Adrenal gland (tissue), 19 donors: ENCODE measurements at places on chromosomes 1 and 21.
A peak's percentile ranks its signal among the peaks of the same experiment; 100 is the strongest.

- DNase-seq = no peak
- H3K4me3 ChIP-seq = no peak overlapping the region
- H3K36me3 ChIP-seq = no peaks in the 10 kb centered on the region
- H3K27ac ChIP-seq = no peak overlapping the region
Observed at GRCh38 chr1:200427744-200428143, 17.9 kb upstream of the ZNF281 start.

DNA sequence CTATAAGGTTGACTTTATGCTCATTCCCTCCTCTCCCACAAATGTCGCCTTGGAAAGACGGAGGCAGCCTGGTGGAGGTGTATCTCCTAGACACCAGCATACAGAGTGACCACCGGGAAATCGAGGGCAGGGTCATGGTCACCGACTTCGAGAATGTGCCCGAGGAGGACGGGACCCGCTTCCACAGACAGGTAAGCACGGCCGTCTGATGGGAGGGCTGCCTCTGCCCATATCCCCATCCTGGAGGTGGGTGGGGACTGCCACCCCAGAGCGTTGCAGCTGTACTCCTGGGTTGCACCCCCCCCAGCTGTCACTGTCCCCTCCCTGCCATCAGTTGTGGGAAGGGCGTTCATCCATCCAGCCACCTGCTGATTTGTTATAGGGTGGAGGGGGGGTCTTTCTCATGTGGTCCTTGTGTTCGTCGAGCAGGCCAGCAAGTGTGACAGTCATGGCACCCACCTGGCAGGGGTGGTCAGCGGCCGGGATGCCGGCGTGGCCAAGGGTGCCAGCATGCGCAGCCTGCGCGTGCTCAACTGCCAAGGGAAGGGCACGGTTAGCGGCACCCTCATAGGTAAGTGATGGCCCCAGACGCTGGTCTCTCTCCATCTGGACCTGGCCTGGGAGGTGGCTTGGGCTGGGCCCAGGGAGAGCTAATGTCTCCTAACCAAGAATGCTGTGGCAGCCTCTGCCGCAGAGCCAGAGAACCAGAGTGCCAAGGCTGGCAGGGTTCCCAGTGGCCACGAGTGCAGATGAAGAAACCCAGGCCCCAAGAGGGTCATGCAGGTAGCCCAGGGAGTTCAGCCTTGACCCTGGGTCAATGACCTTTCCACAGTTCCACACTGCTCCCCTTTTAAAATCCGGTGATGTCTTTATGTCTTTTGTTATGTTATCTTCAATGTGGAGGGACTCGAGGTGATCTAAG, 13.1 kb downstream of the PCSK9 start:
- H3K27ac ChIP-seq = no peak overlapping the region
- peak; percentile 78 for DNase-seq
- H3K4me1 ChIP-seq = peaks cover 12% of the 10 kb centered on the region
- H3K27me3 ChIP-seq = no peaks in the 10 kb centered on the region

GRCh38 chr21:45617021-45617921, 26.3 kb upstream of the PCBP3 start:
- H3K4me3 ChIP-seq = no peak overlapping the region
- H3K27ac ChIP-seq = no peak overlapping the region
- H3K4me1 ChIP-seq = peaks cover 7% of the 10 kb centered on the region

GRCh38 chr1:109040989-109041620, 797 bp downstream of the WDR47 start:
- H3K36me3 ChIP-seq = no peaks in the 10 kb centered on the region
- H3K27me3 ChIP-seq = no peaks in the 10 kb centered on the region
- DNase-seq = peak; percentile 16
- H3K4me1 ChIP-seq = peaks cover 15% of the 10 kb centered on the region

DNA sequence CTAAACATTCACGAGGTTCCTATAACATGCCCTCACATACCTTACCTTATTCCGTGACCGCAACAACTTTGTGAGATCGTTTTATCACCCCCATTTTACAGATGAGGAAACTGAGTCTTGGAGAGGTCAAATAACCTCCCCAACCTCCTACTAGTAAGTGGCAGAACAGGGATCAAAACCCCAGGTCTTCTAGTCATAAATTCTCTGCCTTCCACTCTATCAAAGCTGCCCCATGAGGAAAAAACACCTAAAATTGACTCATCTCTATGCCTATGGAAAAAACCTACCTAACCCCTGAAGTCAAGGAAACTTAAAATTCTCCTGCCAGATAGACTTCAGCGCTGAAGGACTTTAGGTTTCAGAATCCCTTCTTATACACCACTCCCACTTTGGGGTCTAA, 69.5 kb upstream of the ERRFI1 start:
- no peak overlapping the region for H3K4me3 ChIP-seq
- peaks cover 37% of the 10 kb centered on the region for H3K4me1 ChIP-seq
- H3K27me3 ChIP-seq = no peaks in the 10 kb centered on the region
- no peak overlapping the region for H3K27ac ChIP-seq
- DNase-seq = no peak
- H3K36me3 ChIP-seq = no peaks in the 10 kb centered on the region

DNA sequence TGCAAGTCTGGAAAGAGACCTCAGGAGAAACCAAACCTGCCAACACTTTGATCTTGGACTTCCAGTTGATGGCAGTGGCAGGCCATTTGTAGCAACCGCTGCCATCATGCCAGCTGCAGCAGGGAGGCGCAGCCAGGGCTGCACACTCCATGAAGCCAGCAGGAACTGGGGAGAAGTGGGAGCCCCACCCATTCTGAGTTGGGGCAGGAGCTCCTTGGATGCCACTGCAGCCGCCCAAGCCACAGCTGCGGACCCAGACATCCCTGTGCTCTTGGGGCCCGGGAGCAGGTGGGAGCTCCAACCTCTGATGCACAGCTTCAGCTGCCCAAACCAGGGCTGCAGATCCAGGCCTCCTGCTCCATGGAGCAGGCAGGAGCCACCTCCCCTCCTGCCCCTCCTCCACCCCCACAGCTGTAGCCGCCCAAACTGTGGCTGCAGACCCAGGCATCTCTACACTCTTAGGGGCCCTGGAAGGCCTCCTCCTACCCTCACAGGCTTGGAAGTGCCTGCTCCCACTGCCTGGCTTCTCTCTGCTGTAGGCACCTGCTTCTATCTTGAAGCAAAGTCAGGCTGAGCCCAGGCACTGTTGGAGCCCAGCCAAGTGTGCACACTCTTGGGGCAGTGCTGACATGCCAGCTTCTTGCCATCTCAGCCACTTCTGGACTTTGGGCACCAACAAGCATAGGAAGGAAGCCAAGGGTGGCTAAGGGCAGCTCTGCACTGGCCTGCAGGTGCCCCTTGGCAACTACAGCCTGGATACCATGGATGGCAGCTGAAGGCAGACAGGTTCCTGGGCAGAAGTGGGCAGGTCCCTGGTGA, 20.0 kb upstream of the DISP1 start:
- no peaks in the 10 kb centered on the region for H3K27me3 ChIP-seq
- DNase-seq = no peak
- H3K4me1 ChIP-seq = peaks cover 5% of the 10 kb centered on the region
- H3K4me3 ChIP-seq = no peak overlapping the region
- no peaks in the 10 kb centered on the region for H3K36me3 ChIP-seq

- peak overlapping the region; percentile 53 for H3K27ac ChIP-seq
- no peak overlapping the region for H3K4me3 ChIP-seq
- H3K4me1 ChIP-seq = peaks cover 46% of the 10 kb centered on the region
- no peaks in the 10 kb centered on the region for H3K27me3 ChIP-seq
- no peaks in the 10 kb centered on the region for H3K36me3 ChIP-seq
Observed at GRCh38 chr1:225828706-225829345, 18.9 kb downstream of the EPHX1 start.

DNA sequence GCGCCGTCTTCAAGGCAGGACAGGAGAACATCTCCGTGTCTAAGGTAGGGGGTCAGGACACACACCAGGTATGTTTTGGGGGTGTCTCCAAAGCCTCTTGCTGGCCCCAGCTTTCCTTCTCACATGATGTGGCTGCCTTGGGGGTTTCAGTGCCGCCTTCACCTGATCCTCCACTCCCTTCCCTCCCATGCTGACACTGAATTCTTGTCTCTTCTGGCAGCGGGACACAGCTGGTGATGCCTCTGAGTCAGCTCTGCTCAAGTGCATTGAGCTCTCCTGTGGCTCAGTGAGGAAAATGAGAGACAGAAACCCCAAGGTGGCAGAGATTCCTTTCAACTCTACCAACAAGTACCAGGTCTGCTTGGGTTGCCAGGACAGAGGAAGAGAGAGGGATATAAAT, 13.5 kb downstream of the ATP1A2 start:
- H3K4me3 ChIP-seq = no peak overlapping the region
- peaks cover 6% of the 10 kb centered on the region for H3K4me1 ChIP-seq
- no peaks in the 10 kb centered on the region for H3K36me3 ChIP-seq
- no peak overlapping the region for H3K27ac ChIP-seq
- H3K27me3 ChIP-seq = no peaks in the 10 kb centered on the region

GRCh38 chr1:31669786-31670592, 25.3 kb upstream of the PEF1 start:
- H3K27ac ChIP-seq = peak overlapping the region; percentile 35
- H3K27me3 ChIP-seq = no peaks in the 10 kb centered on the region
- no peaks in the 10 kb centered on the region for H3K36me3 ChIP-seq
- H3K4me3 ChIP-seq = no peak overlapping the region
- DNase-seq = peak; percentile 89

DNA sequence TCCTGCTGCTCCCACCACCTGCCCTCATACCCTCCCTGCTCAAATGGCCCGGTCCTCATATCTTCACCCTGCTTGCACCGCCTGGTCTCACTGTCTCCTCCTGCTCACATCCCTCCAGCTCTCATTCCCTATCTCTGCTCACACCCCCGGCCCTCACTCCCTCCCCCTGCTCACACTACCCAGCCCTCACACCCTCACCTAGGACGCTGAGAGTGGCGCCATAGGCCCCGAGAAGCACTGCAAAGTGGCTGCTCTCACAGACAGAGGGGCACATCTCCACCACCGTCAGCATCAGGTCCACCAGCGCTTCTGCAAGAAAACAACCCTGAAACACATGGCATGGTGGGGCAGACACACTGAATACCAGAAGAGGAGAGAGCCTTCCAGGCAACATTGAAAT, 38.6 kb downstream of the MRAP start:
- H3K27me3 ChIP-seq = no peaks in the 10 kb centered on the region
- no peaks in the 10 kb centered on the region for H3K4me1 ChIP-seq
- H3K27ac ChIP-seq = no peak overlapping the region
- H3K4me3 ChIP-seq = no peak overlapping the region
- no peaks in the 10 kb centered on the region for H3K36me3 ChIP-seq

DNA sequence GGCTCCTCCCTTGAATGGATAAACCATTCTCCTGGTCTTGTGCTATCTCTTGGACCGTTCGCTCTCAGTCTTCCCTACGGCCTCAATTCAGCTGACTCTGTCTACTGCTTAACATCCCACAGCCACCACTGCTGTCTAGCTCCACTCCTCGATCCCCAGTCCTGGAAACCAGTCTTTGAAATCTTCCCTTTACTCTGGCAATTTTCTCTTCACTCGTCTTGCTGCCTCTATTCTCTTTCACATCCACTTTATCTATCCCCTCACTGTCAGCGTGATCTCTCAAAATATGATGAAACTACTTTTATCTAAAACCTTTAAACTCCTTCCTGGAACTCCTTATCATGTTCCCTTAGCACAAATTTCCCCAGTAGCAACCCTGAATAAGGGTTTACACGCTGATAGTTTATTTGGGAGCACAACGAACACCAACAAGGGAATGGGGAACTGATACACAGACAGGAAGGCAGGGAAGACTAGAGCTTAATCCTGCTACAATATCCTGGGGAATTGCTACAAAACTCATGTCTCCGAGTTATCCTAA, 131.6 kb upstream of the SAMSN1 start:
- H3K4me3 ChIP-seq = no peak overlapping the region
- no peaks in the 10 kb centered on the region for H3K27me3 ChIP-seq
- H3K27ac ChIP-seq = no peak overlapping the region
- H3K36me3 ChIP-seq = no peaks in the 10 kb centered on the region
- peaks cover 6% of the 10 kb centered on the region for H3K4me1 ChIP-seq
